ENCODE measurements at places on chromosomes 13 and 19.

- H3K4me1 ChIP-seq: no peaks in the 10 kb centered on the region
- no peaks in the 10 kb centered on the region for H3K36me3 ChIP-seq
- no peak overlapping the region for H3K27ac ChIP-seq
- H3K27me3 ChIP-seq: no peaks in the 10 kb centered on the region
These were observed 107.1 kb upstream of the MIR17HG start for GRCh38 chr13:91240341-91240740.

DNA sequence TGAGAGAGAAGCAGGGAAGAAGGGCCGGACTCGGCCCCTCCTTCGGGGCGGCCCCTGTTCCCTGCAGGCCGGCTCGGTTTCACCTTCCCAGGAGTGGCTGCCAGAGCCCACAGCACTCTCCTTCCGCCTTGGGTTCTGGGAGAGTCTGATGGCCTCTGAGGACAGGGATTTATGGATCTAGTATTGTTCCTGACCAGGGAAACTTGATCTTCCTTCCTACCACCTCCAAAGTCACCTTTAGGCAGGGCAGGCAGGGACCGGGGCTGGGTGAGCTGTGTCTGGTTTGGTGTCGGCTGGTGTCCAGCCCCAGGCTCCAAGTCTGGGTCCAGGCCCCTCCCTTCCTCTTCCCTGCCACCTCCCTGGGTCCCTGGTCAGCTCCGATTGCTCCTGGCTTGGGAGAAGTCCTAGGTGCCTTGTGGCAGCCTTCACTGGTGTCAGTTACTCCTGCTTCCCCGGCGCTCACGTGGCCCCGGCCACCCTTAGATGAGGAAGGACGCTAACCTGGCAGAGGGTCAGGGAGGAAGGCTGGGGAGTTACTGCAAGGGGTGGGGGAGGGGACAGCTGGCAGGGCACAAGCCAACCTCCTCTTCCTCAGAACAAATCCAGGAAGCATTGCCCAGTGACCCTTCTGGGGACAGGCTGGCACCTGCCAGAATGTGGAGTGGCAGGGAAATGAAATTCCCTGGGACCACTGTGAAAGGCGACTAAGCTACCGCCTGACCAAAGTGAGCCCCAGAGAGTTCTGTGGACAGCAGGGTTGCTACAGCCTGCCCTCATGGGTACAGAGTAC lies 18.8 kb downstream of the RFX1 start:
- peak overlapping the region; percentile 99 for H3K27ac ChIP-seq
- DNase-seq: peak; percentile 36
- peaks cover 22% of the 10 kb centered on the region for H3K36me3 ChIP-seq
- peaks cover 61% of the 10 kb centered on the region for H3K4me1 ChIP-seq
- peak overlapping the region; percentile 37 for H3K4me3 ChIP-seq

DNA sequence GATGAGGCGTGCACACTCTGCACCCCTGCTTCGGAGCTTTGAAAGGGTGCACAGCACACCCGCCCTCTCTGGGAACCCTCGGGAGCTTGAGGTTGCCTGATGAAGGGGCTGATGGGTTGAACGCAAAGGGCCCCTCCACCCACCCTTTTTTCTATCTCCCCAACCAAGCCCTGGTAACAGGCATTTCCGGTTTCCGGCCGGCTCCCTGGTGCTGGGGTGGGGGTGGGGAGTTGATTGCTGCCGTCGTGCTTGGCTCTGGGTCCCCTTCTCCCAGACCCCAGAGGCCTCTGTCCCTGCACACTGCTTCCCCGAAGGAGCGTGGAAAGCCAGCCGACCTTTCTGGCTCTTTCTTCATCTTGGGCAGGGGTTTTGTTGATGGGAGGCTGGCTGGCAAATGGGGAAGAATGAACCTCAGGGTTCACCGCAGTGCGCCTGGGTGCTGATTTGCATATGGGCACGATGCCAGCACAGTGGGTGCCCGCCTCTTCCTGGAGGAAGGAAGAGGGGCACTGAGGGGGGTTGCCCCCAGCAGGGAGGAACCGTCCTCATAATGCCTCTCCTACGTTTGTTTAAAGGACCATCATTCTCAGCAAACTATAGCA lies 29.1 kb downstream of the VAV1 start:
- H3K36me3 ChIP-seq: peaks cover 8% of the 10 kb centered on the region
- no peaks in the 10 kb centered on the region for H3K27me3 ChIP-seq
- H3K4me3 ChIP-seq: peak overlapping the region; percentile 61
- peak overlapping the region; percentile 75 for H3K27ac ChIP-seq

DNA sequence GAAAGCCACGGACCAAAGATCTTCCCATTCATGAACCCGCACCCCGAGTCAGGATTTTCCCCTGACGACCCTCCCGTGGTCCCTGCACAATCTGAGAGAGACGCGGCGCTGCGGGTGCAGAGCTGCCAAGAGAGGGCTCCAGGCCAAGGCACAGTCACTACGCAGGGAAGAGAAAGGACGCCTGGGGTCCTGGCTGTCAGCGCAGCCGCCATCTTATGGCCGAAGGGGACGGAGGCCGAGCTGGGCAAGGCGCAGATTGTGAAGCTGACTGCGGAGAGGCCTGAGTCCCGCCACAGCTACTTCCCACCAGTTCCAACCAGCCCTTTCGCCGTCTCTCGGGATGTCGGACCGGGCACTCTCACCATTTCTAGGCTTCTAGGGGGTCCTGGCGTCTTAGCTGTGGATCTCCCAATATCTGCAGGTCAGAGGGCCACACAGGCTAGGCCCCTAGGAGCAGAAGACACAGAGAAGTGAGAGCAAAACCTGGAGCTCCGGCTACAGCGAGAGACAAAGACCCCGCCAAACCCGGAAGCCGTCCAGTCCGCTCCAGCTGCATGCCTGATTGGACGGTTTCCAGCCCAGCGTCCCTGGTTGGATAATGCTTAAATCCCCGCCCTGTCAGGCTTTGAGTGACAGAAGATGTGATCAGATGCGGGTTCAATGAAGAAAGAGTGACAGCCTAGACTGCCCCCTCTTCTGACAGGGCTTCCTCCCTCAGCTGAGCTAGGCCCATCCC lies at the start of gene ZNF100:
Gene ZNF100, minus strand, starts transcription at position 515 of the 736 bp plus-strand sequence. Its CDS starts 150 bp downstream, at position 365.
- H3K27ac ChIP-seq: peak within 1 kb of the TSS; percentile 90
- H3K27me3 ChIP-seq: no peaks in the 10 kb centered on the region
- DNase-seq: peak; percentile 89
- peaks cover 10% of the 10 kb centered on the region for H3K4me1 ChIP-seq

- H3K36me3 ChIP-seq: peaks cover 32% of the 10 kb centered on the region
- H3K4me1 ChIP-seq: peaks cover 13% of the 10 kb centered on the region
- H3K4me3 ChIP-seq: no peak overlapping the region
- no peak for DNase-seq
- peaks cover 25% of the 10 kb centered on the region for H3K27me3 ChIP-seq
These were observed 2.2 kb upstream of the CERS1 start for GRCh38 chr19:18898081-18898606.

GRCh38 chr19:11141937-11142527 lies 13.6 kb downstream of the SPC24 start:
- no peak for DNase-seq
- H3K4me1 ChIP-seq: peaks cover 23% of the 10 kb centered on the region
- no peak overlapping the region for H3K27ac ChIP-seq
- no peaks in the 10 kb centered on the region for H3K27me3 ChIP-seq
- H3K4me3 ChIP-seq: no peak overlapping the region

GRCh38 chr19:38043649-38044144 lies 136.7 kb downstream of the SIPA1L3 start:
- no peaks in the 10 kb centered on the region for H3K36me3 ChIP-seq
- DNase-seq: no peak
- no peaks in the 10 kb centered on the region for H3K27me3 ChIP-seq
- H3K4me3 ChIP-seq: no peak overlapping the region
- no peak overlapping the region for H3K27ac ChIP-seq

GRCh38 chr13:70080012-70080411 lies 27.6 kb upstream of the ATXN8OS start:
- no peak overlapping the region for H3K27ac ChIP-seq
- H3K27me3 ChIP-seq: no peaks in the 10 kb centered on the region
- H3K4me3 ChIP-seq: no peak overlapping the region
- H3K4me1 ChIP-seq: no peaks in the 10 kb centered on the region
- no peak for DNase-seq

- no peaks in the 10 kb centered on the region for H3K4me1 ChIP-seq
- DNase-seq: no peak
- H3K4me3 ChIP-seq: no peak overlapping the region
- no peaks in the 10 kb centered on the region for H3K27me3 ChIP-seq
- no peaks in the 10 kb centered on the region for H3K36me3 ChIP-seq
These were observed 117.6 kb downstream of the GGACT start for GRCh38 chr13:100470866-100471505.

DNA sequence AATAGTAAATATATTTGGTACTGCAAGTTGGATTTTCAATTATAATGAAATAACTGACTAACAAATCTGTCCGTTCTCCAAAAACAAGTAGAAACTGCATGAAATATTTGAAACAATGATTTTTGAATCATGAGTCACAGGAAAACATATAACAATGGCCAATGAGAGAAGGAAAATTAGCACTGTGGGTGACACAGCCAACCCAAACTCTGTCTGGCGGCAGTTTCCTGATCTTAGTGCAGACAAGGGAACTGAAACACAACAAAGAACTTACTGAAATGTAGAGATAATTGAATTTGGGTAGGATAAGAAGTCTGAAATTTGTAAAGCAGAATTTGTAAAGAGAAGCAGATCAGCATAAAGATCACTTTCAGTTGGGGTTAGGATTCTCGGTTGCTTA lies 2743.3 kb upstream of the PCDH20 start:
- DNase-seq: no peak
- H3K27me3 ChIP-seq: no peaks in the 10 kb centered on the region
- H3K4me3 ChIP-seq: no peak overlapping the region
- H3K36me3 ChIP-seq: no peaks in the 10 kb centered on the region

- H3K4me3 ChIP-seq: peak overlapping the region; percentile 52
- peaks cover 25% of the 10 kb centered on the region for H3K4me1 ChIP-seq
- no peak overlapping the region for H3K27ac ChIP-seq
These were observed 918 bp upstream of the LHB start for GRCh38 chr19:49017666-49018351.

GRCh38 chr19:38039966-38040365 lies 133.0 kb downstream of the SIPA1L3 start:
- no peaks in the 10 kb centered on the region for H3K27me3 ChIP-seq
- H3K27ac ChIP-seq: no peak overlapping the region
- H3K4me3 ChIP-seq: no peak overlapping the region
- H3K4me1 ChIP-seq: peaks cover 41% of the 10 kb centered on the region

All from B cell (primary cell).